ENCODE measurements at places on chromosomes 13 and 19. TPM values are rescaled to one million over a fixed set of nuclear protein-coding genes. Genes with fewer than 3 reads are reported as not detected.
A peak's percentile ranks its signal among the peaks of the same experiment; 100 is the strongest.

The LHB gene
- total RNA-seq, result not detected

The NOTCH3 gene
- total RNA-seq, result 1.2 TPM

The NALCN gene
- not detected for total RNA-seq

GRCh38 chr13:34347784-34348573, 530.0 kb downstream of the RFC3 start:
- no peak overlapping the region for H3K4me3 ChIP-seq
- no peaks in the 10 kb centered on the region for H3K4me1 ChIP-seq
- no peak overlapping the region for H3K27ac ChIP-seq
- H3K36me3 ChIP-seq, result no peaks in the 10 kb centered on the region

DNA sequence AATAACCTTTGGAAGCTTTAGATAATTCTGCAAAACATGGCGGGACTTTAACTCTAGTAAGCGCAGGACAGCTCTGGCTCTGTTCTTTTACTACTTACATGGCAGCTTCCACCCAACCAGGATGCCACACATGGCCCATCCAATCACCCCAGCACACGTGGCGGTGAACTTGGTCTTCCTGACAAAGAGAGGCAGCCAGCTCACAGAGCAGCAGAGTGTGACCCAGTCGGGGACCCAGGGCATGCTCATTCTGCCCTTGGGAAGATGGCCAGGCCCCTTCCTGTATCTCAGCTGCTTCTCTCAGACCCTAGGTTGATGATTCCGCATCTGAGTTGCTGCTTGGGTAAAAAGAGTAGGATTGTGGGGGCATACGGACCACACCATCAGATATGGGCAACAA, 172.1 kb downstream of the USP12 start:
- H3K4me3 ChIP-seq, result no peak overlapping the region
- no peak for DNase-seq
- peaks cover 34% of the 10 kb centered on the region for H3K27me3 ChIP-seq
- H3K36me3 ChIP-seq, result no peaks in the 10 kb centered on the region
- H3K4me1 ChIP-seq, result no peaks in the 10 kb centered on the region
- no peak overlapping the region for H3K27ac ChIP-seq

DNA sequence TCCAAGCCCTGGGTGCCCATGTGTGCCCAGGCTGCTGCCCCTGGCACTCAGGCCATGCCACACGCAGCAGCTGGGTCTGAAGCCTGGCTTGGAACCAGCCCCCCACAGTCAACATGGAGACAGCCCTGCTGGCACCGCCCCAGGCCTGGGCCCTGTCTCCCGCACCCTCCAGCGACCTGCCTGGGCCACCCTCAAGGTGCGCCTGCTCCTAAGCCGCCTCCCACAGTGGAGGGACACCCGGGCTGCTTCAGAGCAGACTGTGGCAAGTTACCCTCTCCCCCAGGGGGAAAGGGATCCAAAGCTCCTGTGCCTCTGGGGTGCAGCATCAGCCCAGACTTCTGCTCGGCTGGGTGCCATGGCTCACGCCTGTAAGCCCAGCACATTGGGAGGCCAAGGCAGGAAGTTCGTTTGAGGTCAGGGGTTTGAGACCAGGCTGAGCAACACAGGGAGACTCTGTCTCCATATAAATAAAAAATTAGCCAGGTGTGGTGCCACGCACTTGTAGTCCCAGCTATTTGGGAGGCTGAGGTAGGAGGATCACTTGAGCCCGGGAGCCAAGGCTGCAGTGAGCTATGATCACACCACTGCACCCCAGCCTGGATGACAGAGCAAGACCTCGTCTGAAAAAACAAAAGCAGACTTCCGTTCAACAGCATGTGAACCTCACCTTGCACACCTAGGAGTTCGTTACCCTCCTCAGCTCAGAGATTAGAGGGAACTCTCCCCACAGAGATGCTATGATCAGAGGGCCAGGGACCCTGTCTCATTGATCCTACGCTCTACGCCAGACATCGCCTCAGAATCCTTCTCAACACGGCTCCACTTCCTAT, 15.6 kb downstream of the ELL start:
- H3K27ac ChIP-seq, result no peak overlapping the region
- H3K27me3 ChIP-seq, result no peaks in the 10 kb centered on the region
- peaks cover 73% of the 10 kb centered on the region for H3K4me1 ChIP-seq
- no peak for DNase-seq

DNA sequence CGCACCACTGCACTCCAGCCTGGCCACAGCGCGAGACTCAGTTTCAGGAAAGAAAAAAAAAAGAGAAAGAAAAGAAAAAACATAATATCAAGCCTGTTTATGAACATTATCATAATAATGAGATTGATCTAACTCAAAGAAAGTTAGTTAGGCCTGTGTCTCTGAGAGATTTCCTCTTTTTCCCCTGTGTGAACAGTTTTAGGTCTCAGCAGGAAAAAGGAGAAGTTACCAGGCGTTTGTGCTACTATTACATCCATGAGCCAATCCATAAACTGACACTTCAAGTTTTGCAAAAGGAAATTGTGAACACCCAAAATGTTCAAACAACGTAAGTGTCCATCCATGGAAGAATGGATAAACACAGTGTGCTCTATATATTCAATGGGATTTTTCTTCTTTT, 3.8 kb downstream of the TARM1 start:
- no peak overlapping the region for H3K27ac ChIP-seq
- peak; percentile 1 for DNase-seq
- no peak overlapping the region for H3K4me3 ChIP-seq

DNA sequence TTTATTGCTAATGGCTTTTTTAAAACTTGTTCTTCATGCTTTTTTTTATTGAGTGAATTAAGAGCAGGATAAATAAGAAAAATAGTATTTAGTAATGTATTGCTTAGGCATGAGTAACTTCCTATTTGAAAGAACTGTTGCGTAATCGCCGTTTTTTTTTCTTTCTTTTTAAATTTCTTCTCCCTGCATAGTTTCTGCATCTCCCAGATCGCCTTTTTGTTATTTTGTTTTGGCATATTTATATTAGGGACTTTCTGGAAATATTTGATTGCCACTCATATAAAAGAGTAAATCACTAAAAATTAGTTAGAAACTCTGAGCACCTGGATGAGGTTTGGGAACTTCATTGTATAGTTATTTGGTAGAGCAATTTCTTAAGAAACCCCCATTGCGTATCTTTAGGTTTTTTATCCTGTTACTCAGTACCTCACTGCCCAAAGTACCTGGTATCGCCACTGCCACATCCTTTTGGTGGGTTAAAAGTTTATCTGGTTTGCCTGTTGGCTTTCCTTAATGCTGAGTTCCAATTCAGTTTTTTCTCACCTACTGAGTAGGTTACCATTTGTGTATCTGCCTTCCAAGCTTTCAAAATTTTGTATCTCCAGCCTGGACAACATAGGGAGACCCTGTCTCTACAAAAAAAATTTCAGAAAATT, 36.2 kb upstream of the LPAR6 start:
- H3K36me3 ChIP-seq, result no peaks in the 10 kb centered on the region
- no peak for DNase-seq
- H3K27ac ChIP-seq, result no peak overlapping the region
- H3K27me3 ChIP-seq, result no peaks in the 10 kb centered on the region
- no peaks in the 10 kb centered on the region for H3K4me1 ChIP-seq

- H3K4me1 ChIP-seq, result peaks cover 4% of the 10 kb centered on the region
- no peaks in the 10 kb centered on the region for H3K27me3 ChIP-seq
- no peaks in the 10 kb centered on the region for H3K36me3 ChIP-seq
Observed at GRCh38 chr19:41698746-41699230, 9.6 kb upstream of the CEACAM5 start.

DNA sequence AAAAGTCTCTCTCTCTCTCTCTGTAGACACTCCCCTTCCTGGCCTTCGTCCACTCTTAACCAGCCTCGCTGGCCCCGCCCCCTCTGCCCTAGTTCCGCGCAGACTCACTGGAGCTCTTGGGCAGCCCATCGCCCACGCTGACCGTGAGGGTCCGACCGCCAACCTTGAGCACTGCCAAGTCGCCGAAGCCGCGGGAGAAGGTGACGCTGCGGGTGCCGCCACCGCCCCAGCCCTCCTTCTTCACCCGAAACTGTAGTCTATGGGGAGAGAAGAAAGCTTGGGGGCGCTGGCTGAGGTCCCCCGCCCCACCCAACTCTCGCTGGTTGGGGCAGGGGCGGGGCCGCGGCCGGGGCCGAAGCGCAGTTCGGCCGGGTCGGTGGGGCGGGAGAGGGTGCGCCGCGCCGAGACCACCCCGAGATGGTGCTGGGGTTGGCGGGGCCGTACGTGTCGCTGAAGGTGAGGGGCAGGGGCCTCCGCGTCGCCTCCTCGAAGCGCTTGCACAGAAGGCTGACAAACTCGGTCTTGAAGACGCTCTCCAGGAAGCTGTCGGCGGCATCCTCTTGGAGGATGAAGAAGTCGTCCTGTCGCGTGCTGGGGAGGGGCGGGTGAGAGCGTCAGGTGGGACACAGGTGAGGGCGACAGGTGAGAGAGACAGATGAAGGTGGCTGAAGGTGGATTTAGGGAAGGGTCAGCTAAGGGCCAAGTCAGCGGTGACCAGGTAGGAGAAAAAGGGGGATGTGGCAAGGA, 12.6 kb upstream of the ZNF414 start:
- H3K36me3 ChIP-seq, result no peaks in the 10 kb centered on the region
- peak overlapping the region; percentile 74 for H3K27ac ChIP-seq
- H3K27me3 ChIP-seq, result no peaks in the 10 kb centered on the region
- H3K4me3 ChIP-seq, result peak overlapping the region; percentile 78
- peak; percentile 87 for DNase-seq

- no peak overlapping the region for H3K4me3 ChIP-seq
- H3K36me3 ChIP-seq, result no peaks in the 10 kb centered on the region
- H3K27me3 ChIP-seq, result no peaks in the 10 kb centered on the region
- no peaks in the 10 kb centered on the region for H3K4me1 ChIP-seq
Observed at GRCh38 chr13:91904597-91904996, 506.2 kb downstream of the GPC5 start.

GRCh38 chr19:33071887-33072286, 7.2 kb upstream of the RHPN2 start:
- H3K27ac ChIP-seq, result no peak overlapping the region
- no peaks in the 10 kb centered on the region for H3K36me3 ChIP-seq
- H3K4me3 ChIP-seq, result no peak overlapping the region
- DNase-seq, result no peak

GRCh38 chr13:97753942-97754670, 199.4 kb upstream of the IPO5 start:
- DNase-seq, result peak; percentile 21
- H3K4me3 ChIP-seq, result no peak overlapping the region
- no peaks in the 10 kb centered on the region for H3K36me3 ChIP-seq
- H3K27ac ChIP-seq, result no peak overlapping the region

GRCh38 chr19:14519860-14520407, 1.7 kb upstream of the DNAJB1 start:
- DNase-seq, result no peak
- no peak overlapping the region for H3K4me3 ChIP-seq
- H3K27ac ChIP-seq, result peak overlapping the region; percentile 85
- H3K36me3 ChIP-seq, result peaks cover 28% of the 10 kb centered on the region
- H3K4me1 ChIP-seq, result peaks cover 40% of the 10 kb centered on the region

DNA sequence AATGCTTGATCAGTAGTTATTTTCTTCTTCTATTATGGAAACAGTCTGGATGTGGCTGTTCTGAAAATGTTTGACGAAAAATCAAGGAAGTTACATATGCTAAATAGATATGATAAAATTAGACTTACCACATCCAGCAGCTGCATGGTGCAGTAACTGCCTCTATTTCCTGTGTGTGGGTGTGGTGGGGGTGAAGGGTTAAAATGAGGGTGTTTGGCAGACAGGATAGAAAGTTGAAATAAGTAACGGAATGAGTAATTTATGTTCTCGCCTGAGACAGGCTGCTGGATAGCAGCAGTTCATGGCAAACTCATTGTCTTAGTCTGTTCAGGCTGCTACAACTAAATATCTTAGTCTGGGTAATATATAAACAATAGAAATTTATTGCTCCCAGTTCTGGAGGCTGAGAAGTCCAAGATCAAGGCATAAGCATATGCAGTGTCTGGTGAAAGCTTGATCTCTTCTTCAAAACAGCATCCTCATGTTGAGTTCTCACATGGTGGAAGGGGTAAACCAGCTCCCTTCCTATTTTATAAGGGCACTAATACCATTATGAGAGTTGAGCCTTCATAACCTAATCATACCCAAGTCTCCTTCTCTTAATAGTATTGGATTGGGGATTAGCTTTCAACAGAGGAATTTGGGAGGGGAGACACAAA, 1248.9 kb downstream of the SLITRK5 start:
- H3K4me3 ChIP-seq, result no peak overlapping the region
- H3K36me3 ChIP-seq, result no peaks in the 10 kb centered on the region
- DNase-seq, result no peak
- no peak overlapping the region for H3K27ac ChIP-seq

DNA sequence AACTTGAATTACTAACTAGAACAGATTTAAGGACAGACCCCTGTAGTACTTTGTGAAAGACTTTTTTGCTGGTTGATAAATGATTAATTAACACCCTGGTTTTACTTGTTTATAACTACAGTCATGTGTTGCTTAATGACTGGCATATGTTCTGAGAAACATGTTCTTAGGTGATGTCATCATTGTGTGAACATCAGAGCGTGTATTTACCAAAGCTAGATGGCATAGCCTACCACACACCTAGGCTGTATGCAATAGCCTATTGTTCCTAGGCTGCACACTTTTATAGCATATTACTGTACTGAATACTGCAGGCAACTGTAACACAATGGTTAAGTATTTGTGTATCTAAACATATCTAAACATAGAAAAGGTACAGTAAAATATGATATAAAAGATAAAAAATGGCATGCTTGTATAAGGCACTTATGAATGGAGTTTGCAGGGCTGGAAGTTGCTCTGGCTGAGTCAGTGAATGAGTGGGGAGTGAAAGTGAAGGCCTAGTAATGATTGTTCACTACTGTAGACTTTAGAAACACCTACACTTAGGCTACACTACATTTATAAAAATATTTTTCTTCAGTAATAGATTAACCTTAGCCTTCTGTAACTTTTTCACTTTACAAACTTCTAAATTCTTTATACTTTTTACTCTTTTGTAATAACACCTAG, 260.3 kb downstream of the KCNRG start:
- H3K4me1 ChIP-seq, result no peaks in the 10 kb centered on the region
- no peak for DNase-seq
- H3K36me3 ChIP-seq, result no peaks in the 10 kb centered on the region
- no peak overlapping the region for H3K4me3 ChIP-seq

DNA sequence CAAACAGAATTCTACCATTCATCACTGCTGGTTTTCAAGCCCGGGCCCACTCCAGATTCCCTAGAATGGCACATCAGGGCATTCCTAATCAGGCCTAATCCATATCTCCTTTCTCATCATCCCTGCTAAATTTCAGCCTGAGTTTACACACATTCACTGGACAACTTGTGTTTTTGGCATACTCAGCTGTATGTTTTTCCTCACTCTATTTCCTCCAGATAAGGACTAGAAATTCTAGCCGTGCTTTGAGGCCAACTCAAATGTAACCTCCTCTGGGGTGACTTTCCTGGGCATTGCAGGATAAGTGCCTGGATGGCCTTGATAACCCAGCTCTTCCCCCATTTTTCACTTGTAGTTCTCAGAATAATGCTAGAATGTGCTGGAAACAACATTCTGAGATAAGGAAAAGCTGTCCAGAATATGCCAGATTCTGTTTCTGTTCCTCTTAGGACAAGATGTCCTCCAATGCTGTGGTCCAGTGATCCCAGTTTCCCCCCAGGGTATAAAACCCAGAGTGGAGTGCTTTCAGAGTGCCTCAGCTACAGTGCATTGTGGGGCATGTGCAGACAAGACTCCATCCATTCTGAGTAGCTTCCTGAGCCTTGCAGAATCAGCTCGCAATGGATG, 66.9 kb upstream of the CLDN10 start:
- H3K36me3 ChIP-seq, result no peaks in the 10 kb centered on the region
- H3K4me1 ChIP-seq, result no peaks in the 10 kb centered on the region
- no peak overlapping the region for H3K4me3 ChIP-seq
- no peaks in the 10 kb centered on the region for H3K27me3 ChIP-seq
- H3K27ac ChIP-seq, result no peak overlapping the region

Data from K562 (cell line).